ENCODE measurements at places on chromosomes 13 and 19. TPM values are rescaled to one million over a fixed set of nuclear protein-coding genes. Genes with fewer than 3 reads are reported as not detected.

DNA sequence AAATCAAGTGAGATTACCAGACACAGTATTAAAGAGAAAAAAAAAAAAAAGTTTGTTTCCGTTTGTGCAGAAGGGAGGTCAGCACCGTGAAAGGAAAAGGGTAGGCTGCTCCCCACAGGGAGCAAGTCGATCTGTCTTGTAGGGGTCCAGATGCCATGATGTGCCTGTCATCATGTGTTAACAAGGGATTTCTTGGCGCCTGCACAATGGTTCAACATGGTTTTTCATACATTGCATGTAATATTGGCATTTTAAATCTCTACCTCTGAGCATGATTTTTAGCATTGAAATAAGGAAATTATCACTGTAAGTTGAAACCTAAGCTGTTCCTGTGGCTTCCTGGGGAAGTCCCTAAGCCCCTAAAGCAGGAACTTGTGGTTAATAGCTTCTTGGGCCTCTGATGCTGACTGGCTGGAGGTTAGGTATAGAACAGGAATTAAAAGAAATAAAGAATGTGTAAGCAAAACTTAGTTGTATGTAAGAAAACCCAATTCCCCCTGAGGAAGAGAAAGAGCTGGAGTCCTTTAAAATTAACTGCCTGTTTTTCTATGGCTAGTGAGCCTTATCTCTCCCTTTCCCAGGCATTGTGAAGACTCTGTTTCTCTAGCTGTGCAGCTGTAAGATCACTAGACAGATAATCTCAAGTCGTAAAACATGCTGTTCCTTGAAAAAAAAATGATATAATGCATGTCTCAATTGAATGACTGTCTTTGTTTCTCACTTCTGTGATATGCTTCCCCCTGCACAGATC, 7.4 kb upstream of the FCGBP start:
- peak; percentile 59 for DNase-seq

GRCh38 chr19:4368128-4368820, 24.9 kb downstream of the MPND start:
- DNase-seq = peak; percentile 51

DNA sequence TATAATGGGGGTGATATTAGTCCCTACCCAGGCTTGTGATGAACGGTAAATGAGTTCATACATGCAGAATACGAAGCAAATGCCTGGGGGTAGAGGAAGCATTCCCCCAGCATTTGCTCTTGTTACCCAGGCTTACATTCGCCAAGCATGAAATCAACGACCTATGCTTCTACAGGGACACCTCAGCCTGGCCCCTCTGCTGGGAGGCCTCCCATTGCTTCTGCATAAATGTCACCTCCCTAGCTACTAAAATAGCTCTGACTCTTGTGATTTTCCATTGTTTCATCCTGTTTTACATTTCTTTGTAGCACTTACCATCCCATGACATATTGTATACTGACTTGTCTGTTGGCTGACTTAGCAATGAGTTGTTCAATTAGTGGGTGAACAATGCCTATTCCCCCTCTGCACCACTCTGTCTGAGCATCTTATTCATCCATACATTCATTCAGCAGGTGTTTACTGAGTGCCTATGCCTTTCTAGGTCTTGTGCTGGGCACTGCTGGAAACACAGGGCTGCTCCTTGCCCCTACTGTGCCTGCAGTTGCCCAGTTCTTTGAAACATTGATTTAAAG, 47.0 kb downstream of the SPTBN4 start:
- DNase-seq = no peak

DNA sequence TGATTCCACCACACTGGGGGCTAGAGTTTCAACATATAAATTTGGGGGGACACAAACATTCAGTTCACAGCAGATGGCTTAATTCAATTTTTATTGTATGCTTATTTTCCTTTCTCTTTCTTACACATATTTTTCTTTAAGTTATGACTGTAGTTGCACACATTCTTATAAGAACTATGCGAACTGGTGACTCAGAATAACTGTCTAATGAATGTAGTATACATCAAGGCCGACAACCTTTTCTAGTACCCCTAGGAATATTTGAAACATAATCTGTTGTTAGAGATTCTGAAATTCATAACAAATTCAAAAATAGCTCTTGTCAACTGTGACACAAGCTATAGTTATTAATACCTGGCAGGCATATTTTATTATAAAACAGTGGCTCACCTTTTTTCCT, 695.6 kb downstream of the PCDH9 start:
- no peak for DNase-seq

- peak; percentile 59 for DNase-seq
Observed at GRCh38 chr13:27997904-27998522, 9.5 kb upstream of the URAD start.

The KLF16 gene
- 23.3 TPM for total RNA-seq

The ZNF845 gene
- total RNA-seq = 5.7 TPM

The C19orf25 gene
- total RNA-seq = 26.9 TPM

The ICAM5 gene
- 1.1 TPM for total RNA-seq

All from activated CD4-positive, alpha-beta memory T cell treated with anti-CD3 and anti-CD28 coated beads for 36 hours (primary cell).